ENCODE measurements at places on chromosomes 11 and 22.

DNA sequence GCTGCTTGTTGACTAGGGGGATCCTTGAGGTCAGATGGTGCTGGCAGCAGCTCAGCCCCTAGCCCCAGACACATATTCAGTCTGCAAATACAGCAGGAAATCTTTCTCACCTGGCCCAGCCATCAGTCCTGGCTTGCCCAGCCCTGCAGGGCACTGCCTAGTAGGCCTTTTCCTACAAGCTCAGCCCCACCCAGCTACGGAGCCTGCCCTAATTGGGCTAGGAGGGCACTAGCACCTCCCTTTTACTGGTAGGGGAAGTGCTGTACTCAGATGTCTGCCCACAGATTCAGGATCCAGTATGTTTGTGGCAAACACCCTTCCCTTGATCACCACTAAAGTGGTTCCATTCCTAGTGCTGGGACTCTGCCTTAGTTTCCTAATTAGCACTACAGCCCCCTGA, 257.1 kb upstream of the CADM1 start:
- DNase-seq: no peak

- DNase-seq: peak; percentile 53
Measured at GRCh38 chr11:65851083-65851579, 6.8 kb downstream of the CFL1 start.

DNA sequence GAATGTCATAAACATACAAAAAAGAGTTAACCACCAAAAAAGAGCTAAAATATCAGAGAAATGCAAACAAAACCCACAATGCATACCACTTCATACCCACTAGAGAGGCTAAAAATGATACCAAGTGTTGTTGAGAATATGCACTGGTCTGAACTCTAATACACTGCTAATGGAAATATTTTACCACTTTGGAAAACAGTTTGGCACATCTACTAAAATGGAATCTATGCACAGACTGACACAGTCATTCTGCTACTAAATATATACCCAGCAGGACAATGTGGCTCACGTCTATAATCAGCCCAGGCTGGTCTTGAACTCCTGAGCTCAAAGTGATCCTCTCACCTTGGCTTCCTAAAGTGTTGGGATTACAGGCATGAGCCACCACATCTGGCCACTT, 18.0 kb downstream of the MAPK1 start:
- DNase-seq: no peak

DNA sequence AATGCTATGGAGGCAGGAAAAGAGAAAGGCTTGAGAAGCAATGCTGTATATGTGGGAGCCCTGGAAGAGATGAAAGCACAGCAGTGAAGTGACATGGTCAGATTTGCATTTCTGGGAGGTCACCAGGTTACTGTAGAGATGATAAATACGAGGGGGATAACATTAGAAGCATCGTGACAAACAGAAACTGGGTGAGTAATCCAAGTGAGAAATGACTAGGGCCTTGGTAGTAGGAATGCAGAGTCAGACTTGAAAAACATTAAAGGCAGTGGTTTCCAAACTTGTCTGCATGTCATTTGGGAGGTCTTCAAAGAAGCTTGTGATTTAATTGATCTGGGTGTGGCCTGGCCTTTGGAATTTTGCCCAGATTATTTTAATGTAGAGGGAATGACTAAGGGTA, 43.9 kb downstream of the CCDC34 start:
- DNase-seq: no peak

GRCh38 chr22:41975299-41976069, 6.2 kb downstream of the SEPTIN3 start:
- no peak for DNase-seq

DNA sequence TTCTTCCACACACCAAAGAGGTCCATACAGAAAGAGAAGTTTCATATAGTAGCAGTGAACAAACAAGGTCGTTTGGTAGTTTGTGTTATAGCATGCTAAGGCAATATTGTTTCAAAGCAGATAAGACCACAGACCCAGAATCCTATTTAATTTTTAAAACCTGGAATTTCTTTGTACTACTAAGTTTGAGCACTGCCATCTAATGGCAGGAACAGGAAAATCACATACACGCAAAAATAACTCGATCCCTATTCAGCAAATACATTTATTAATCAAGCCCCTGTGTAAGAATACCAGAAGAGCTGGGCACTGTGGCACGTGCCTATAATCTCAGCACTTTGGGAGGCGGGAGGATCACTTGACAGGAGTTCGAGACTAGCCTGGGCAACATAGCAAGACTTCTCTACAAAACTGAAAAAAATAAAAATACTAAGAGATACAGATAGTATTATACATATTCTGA, 2.9 kb upstream of the BTBD10 start:
- DNase-seq: peak; percentile 34

- DNase-seq: no peak
Measured at GRCh38 chr22:36579441-36579840, 50.5 kb upstream of the EIF3D start.

- DNase-seq: no peak
Measured at GRCh38 chr22:50141891-50142363, 28.6 kb upstream of the PANX2 start.

- peak; percentile 2 for DNase-seq
Measured at GRCh38 chr11:110837603-110838002, 125.4 kb upstream of the ARHGAP20 start.

DNA sequence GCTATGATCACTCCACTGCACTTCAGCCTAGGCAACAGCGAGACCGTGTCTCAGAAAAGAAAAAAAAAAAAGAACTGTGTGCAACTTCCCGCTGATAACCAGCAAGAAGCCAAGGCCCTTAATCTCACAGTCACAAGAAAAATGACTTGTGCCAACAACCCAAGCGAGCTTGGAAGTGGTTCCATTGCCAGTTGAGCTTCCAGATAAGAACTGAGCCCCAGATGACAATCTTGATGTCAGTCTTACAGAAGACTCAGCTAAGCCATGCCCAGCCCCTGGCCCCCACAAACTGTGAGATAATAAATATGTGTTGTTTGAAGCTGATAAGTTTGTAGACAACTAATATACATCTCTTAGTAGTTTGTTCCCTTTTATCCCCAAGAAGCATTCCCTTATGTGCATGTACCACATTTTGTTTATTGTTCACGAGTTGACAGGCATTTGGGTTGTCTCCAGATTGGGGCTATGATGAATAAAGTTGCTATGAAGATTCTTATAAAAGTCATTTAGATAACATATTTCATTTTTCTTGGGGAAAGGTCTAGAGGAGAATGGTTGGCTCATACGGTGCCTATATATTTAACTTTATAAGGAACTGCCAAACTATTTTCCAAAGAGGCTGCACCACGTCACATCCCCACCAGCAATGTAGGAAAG, 85.9 kb downstream of the TIMP3 start:
- peak; percentile 99 for DNase-seq

DNA sequence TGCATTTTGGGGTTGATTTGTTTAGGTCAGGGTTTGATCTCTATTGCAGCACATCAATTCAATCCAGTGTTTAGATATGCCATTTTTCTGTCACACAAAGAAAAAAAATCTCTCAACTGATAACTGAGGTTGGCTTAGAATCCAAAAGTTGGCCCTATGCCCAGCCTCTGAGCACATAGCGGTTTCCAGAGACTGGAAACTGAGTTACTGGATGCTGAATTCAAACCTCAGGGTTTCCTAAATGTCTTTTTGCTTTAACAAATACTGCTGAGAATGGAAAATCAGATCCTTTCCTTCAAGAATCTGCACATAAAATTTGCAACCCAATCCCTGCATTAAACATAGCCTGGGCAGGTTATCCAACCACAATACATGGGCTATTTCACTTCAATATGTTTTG, 4.0 kb downstream of the P4HA3 start:
- DNase-seq: peak; percentile 61

GRCh38 chr11:79678780-79679452, 238.1 kb upstream of the TENM4 start:
- DNase-seq: no peak

- no peak for DNase-seq
Measured at GRCh38 chr11:80587906-80588305, 1147.1 kb upstream of the TENM4 start.

GRCh38 chr11:108135845-108136544, 14.6 kb downstream of the ACAT1 start:
- DNase-seq: peak; percentile 52

- DNase-seq: no peak
Measured at GRCh38 chr11:73241300-73241699, 23.2 kb downstream of the P2RY2 start.

GRCh38 chr11:90646266-90646665, 423.4 kb upstream of the CHORDC1 start:
- no peak for DNase-seq

GRCh38 chr11:19359221-19360000, 118.7 kb upstream of the E2F8 start:
- DNase-seq: no peak

DNA sequence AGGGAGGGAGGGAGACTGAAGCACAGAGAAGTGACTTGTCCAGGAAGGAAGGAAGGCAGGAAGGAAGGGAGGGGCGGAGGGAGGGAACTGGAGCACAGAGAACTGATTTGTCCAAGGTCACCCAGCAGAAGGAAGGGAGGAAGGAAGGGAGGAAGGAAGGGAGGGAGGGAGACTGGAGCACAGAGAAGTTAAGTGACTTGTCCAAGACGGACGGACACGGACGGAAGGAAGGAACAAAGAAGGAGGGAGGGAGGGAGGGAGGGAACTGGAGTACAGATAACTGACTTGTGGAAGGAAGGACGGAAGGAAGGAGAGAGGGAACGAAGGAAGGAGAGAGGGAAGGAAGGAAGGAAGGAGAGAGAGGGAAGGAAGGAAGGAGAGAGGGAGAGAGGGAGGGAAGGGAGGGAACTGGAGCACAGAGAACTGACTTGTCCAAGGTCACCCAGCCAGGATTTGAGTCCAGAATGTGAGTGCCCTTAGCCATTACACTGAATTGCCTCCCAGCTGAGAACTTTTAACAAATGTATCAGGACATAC, 1.5 kb downstream of the SLC35F2 start:
- no peak for DNase-seq

DNA sequence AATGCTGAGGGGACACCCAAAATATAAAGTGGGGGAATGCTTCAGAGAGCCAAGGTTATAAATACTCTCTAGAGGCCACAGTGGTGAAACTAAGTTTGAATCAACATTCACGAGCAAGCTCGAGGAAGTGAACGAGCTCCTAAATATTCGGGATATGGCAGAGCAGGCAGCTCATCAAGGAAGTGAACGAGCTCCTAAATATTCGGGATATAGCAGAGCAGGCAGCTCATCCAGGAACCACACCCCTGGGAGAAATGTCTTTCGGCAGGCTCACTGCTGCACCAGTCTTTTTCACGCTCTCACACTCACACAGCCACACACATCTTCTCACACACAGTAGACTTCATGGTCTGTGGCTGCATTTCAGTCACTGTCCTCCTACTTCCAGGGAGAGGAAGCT, 787.5 kb downstream of the OPCML start:
- no peak for DNase-seq

DNA sequence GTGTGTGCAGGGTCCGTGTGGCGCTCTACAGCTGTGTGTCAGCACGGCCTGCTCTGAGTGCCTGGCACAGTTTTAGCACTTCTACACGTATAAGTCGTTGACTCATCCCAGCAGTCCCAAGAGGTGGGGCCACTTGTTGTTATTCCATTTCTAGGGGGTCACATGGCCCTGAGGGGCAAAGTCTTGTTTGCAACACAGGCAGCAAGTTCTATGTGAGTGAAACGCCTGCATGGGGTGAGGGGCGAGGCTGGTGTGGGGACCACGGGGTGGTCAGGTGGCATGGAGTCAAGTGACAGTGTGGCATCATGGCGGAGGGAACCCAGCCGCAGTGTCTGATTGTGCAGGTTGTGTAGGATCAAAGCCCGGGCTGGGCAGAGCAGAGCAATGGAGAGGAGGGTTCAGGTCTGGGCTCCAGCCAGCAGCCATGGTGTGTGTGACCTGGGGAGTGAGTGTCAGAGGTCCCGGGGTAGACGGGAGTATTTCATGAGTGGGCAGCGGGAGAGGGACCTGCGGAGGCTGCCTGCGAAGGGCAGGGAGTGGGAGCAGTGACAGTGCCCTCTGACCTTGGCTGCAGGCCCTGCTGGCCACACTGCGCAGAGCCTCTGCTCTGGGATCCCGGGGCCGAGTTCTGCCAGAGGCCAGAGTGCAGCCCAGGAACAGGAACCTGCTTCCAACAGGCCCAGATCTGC, 27.9 kb downstream of the SHANK3 start:
- DNase-seq: no peak

DNA sequence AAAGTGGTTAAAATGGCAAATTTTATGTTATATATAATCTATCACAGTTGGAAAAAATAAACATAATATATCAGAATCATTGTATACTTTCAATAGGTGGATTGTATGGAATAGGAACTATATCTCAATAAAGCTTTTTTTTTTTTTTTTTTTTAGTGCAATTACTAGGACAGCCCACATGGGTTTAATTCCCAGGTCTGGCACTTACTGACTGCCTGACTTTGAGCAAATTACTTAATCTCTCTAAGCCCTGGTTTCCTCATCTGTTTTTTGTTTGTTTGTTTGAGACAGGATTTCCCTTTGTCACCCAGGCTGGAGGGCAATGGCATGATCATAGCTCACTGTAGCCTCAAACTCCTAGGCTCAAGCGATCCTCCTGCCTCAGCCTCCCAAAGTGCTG, 26.1 kb upstream of the BAIAP2L2 start:
- DNase-seq: peak; percentile 34

- peak; percentile 35 for DNase-seq
Measured at GRCh38 chr11:15852179-15852578, 504.2 kb downstream of the SOX6 start.

DNA sequence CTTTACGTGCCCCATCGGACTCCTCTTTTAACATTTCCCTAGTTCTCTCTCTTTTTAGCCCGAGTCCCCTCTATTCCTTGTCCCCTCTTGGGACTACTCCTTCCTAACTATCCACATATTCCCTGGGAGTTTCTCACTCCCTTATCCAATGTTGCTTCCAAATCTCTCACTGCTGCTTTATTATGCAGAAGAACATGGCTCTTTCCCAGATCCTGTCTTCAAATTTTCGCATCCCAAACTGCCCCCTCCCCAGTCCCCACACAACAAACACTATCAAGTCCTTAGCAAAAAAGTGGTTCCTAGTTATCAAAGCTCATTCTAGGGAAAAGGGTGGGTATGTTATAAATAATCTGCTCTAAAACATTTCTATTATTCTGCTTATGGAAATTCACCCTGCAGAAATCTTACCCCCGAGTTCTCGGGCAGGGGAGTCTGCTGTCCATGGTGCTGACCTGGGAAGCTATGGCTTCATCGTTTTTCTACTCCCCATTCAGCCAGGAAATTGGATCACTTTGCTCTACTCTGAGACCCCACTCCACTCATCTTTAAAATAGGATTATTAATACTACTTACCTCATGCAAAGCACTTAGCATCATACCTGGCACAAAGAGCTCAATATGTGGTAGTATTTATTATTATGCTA, 393.5 kb downstream of the BUD13 start:
- peak; percentile 50 for DNase-seq

GRCh38 chr11:131356206-131356605, 14.2 kb upstream of the NTM start:
- DNase-seq: no peak

GRCh38 chr22:45238076-45238956, 2.4 kb downstream of the KIAA0930 start:
- DNase-seq: peak; percentile 82

Data from hematopoietic multipotent progenitor cell treated with erythropoietin and hydrocortisone succinate and interleukin-3 and kit ligand, for 6 days (in vitro differentiated cells).